Stimulated activated CD4-positive, alpha-beta T cell treated with anti-CD3 and anti-CD28 coated beads, Interleukin-12 subunit alpha, Interleukin-12 subunit beta, amount 100 ng/mL, for 24 hours (primary cell): ENCODE measurements at places on chromosomes 7 and 10.

DNA sequence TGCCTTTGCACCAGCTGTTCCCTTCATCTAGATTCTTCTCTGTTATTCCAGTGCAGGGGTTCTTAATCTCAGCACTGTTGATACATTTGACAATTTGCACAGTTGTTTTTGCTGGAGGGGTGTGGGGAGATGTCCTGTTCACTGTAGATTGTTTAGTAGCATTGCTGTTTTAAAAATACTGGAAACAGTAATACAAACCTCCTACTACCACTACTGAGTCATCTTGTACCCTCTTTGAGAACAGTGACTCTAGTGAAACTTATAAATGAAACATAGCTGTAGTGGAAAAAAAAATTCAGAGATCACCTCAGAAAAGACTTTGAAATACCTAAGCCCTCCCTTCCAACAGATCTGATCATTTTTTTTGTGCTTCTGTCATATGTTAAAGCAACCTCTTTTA is 154.8 kb upstream of the TMEM196 start:
- no peak for DNase-seq

DNA sequence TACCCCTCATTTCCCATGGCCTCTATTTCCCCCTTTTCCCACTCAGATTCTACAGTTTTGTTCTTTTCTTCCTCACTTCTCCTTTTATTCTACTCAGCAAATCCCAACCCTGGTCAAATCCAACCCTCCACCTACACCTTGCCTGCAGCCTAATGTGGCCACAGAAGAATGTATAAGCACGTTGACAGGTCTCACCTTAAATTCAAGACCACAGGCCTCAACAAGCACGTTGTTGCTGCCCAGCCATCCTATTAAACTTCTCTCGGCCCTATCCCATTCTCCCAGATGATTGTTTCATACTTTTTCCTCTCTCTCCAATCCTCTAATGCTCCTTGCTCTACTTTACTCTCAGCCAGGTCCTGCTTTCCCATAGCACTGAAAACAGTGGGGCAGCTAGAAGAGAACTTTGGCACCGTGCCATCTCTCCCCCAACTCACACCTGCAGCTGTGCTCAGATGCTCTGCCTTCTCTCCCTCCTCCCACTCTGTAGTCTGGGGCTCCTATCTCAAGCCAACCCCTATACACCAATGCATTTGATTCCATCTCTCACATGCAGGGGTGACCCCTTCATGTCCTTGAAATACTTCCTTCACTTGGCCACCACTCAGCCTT is 6.8 kb upstream of the EIF3A start:
- no peak for DNase-seq

GRCh38 chr7:16916105-16916639 is 34.4 kb upstream of the AGR3 start:
- no peak for DNase-seq

DNA sequence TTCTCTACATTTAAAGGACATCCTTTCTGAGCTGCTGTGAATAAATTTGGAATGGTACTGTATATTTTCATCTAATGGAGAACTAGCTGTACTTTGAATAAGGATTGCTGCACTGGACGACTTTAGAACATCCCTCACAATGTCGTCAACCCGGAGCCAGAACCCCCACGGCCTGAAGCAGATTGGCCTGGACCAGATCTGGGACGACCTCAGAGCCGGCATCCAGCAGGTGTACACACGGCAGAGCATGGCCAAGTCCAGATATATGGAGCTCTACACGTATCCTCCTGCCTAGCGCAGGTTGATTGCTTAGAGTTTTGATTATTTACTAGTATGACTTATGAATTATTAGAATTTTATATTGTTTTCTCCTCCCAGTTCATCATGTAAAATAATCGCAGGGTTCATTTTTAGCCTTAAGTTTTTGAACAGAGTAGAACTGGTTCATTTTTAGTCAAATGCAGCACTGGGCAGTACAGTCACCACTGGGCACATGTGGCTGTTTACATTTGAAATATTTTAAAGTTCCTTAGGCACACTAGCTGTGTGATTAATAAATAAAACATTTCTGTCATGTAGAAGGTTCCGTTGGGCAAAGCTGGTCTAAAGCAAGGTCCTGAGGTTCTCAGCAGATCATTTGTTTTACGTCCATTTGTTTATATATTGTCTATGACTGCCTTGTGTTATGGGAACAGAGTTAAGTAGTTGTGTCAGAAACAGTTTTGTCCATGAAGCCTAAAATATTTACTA is 31.5 kb downstream of the CUL1 start:
- DNase-seq: no peak

GRCh38 chr10:89151857-89152256 is 55.3 kb downstream of the CH25H start:
- no peak for DNase-seq

- no peak for DNase-seq
Measured at GRCh38 chr7:44998153-44998871, 1.7 kb upstream of the CCM2 start.

DNA sequence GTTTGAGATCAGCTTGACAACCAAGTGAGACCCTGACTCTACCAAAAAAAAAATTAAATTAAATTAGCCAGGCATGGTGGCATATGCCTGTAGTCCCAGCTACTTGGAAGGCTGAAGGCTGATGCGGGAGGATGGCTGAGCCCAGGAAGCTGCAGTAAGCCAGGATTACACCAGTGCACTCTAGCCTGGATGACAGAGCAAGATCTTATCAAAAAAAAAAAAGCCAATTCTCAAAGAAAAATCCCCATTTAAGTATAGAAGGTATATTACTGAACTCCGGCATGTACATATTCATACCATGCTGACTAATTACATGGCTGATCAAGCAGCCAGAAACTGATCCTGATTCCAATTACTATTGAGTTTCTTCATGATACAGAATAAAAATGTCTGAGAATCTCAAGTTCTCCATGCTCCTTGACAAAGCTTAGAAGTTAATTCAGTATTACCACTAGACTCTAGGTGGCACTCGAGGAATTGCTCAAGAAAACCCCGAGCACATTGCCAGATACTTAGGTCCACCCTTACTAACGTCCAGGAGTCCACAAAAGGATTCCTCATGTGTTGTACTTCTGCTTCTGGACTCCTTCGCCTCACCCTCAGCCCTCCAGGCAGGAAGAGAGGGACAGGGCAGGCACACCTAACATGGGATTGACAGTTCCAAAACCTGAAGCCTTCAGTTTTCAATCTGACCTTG is 148.9 kb downstream of the PARD3 start:
- DNase-seq: no peak

- DNase-seq: no peak
Measured at GRCh38 chr10:78231939-78232338, 198.3 kb downstream of the RPS24 start.

- DNase-seq: no peak
Measured at GRCh38 chr10:82192665-82193064, 317.7 kb downstream of the NRG3 start.
